ENCODE measurements at places on chromosomes 1 and 21.

DNA sequence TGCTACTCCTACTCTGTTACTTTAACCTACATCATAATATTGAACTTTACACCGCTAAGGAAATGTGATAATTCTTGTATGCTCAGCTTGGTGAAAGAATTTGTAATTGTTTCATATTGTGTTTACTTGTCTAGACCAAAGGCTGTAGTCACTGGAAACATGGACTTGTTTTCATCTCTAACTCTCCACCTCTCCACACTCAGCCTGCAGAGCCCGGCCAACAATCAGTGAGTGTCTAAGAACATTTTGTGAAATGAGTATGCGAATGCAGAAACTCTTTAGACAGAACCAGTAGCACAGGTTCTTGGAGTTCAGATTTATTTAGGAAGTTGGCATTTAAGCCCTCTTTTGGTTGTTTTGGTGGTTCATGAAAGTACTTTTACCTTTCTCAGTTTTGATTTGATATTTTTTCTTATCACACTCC, 3.2 kb upstream of the RWDD3 start:
- no peak for DNase-seq

- DNase-seq: no peak
Observed at GRCh38 chr1:34603594-34603993, 151.3 kb upstream of the GJB5 start.

GRCh38 chr21:28159396-28159795, 833.3 kb downstream of the LTN1 start:
- DNase-seq: no peak

DNA sequence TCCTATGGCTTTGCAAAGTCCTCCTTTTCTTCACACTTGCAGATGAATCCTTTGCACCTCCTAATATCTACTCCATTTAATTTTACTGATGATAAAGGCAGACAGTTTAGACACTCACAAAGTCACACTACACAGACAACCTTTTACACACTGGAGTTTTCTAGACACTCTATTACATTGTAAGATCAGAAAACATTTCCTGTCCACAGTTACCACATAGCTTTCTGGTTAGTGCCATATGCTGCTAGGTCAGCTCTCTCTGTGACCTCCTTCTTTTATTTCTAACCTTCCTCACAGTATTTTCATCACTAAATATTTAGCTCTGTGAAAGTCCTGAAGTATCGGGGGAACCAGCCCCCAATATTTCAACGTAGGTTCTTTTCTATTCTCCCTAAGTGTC, 5.1 kb downstream of the SH2D1B start:
- DNase-seq: no peak

GRCh38 chr1:209249280-209249670, 334.2 kb upstream of the CAMK1G start:
- DNase-seq: no peak

DNA sequence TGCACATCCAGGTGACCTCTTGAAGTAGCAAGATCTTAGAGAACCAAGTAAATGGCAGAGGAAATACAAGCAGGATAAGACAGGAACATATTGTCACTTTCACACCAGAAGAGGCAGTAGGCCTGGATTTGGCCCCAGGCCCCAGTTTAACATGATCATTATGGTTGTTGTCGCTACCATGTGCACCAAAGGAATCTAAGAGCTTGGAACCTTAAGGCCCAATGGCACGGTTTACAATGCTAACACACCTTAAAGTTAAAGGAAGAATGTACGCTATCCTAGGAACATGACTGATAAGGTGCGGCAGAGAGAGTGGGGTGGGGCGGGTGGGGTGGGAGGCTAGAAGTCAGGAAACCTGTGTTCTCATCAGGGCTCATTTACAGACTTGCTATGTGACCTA, 147.5 kb downstream of the ROR1 start:
- DNase-seq: no peak

DNA sequence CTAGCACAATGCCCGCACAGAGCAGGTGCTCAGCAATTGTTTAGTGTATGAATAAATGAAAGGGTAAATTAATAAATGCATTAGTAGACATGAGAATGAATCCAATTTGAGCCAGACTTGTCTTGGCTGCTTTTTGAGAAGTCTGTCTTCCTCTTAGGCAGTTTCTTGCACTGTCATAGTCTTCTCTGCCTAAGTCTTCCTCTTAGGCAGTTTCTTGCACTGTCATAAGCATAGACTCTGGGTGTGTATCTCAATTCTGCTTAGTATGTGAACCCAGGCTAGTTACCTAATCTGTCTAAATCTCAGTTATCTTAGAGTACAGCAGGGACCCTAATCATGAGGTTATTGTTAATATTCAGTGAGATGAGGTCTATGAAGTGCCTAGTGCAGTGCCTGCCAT, 27.2 kb downstream of the NHLH2 start:
- DNase-seq: no peak

GRCh38 chr21:43188592-43189210, 19.9 kb downstream of the CRYAA start:
- DNase-seq: no peak

GRCh38 chr1:111747282-111747734, 8.1 kb upstream of the INKA2 start:
- DNase-seq: peak; percentile 23

DNA sequence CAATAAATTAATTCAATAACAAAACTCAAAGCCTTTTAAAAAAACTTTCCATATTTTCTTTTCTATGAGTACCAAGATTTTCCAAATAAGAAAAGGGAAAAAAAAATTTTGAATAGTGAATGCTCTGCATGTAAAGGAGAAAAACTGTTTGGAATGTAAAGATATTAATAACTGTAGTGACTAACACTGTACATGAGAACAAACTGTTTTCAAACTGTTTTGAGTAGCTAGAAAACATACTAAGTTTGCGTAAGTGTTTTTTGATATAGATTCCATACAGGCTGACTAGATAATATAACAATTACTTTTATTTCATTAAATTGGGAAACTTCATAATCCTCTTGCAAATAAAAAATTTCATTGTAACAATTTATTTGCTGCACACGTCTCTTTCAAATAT, 150.5 kb downstream of the DPYD start:
- DNase-seq: no peak

DNA sequence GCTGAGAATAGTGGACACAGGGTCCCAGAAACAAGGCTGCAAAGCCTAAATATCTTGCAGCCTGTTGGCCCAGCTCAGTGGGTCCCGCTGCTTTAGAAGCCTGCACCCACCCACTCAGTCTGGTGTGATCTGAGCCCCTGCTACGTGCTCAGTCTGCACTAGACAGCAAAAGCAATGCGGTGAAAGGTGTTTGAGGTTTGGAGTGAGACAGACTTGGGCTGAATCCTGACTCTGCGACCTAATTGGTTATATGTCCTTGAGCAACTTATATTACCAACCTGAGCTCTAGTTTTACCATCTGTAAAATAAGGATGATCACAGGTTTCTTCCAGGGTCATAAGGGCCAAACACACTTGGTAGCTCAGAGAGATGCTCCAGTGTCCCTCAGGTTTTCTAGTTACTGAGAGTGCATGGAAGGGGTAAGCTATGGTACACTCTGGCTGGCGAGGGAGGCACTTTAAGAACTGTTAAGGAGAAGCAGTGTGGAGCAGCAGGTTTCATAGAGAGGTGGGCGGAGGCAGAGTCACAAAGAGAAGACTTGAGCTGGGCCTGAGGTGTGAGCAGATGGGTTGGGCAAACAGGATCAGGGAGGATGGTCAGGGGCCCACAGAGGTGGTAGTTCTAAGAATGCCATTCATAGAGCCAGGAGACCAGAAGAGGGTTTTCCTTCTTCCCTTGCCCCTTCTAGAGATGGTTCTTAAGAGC, 10.1 kb downstream of the TMEM200B start:
- no peak for DNase-seq

GRCh38 chr1:232110281-232111090, 483.9 kb downstream of the DISC1 start:
- no peak for DNase-seq

- DNase-seq: no peak
Observed at GRCh38 chr1:179151908-179152682, 70.2 kb downstream of the TOR3A start.

DNA sequence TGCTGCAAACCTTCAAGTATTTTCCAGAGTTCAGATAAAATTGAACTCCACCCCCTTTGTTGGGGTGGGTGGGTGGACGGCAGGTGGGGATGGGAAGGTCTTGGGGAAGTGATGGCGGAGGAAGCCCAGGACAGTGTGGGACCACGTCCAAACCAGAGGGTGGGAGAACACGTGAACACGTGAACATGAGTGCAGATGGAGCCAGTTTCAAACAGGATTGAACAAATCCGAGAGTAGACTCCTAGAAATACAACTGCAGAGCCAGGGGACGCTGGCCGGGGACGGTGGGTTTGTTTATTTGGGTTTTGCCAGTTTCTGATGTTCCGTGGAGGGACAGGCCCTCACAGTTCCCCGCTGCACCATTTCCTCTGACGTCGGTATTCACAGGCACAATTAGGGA, 2.9 kb downstream of the KRTAP10-2 start:
- DNase-seq: no peak

DNA sequence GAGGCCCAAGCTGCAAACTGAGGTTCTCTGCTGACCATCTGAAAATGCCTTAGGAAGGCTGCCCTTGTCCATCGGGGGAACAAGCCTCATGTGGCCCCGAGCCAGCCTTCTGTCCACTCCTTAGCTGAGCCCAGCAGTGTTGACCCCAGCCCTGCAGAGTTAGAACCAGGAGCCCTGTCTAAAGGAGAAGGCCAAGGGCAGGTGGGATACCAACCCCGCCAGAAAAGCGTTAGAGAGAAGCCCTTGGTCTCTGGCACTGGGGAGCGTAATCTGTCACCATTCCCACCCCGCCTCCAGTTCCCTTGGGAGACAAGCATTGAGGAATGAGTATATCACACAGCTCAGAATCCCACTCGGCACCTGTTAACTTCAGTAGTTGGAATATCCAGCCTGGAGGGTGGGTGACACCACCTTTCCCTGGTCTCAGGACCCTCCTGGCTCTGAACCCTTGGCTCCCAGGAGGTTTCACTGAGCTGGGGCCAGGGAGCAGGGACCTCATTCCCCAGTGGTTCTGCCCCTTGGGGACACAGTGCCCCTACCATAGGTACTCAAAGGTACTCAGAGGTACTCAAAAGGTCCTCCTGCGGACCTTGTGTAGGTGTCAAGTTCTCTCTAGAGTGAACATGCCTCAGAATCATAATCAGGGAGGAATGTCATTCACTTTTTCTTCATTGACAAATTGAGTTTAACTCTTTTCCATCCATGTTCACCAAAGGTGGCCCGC, 16.4 kb downstream of the ETS2 start:
- DNase-seq: no peak

- DNase-seq: no peak
Observed at GRCh38 chr1:30183895-30184294, 539.5 kb downstream of the MATN1 start.

GRCh38 chr1:78437396-78437795, 53.4 kb upstream of the PTGFR start:
- DNase-seq: no peak

DNA sequence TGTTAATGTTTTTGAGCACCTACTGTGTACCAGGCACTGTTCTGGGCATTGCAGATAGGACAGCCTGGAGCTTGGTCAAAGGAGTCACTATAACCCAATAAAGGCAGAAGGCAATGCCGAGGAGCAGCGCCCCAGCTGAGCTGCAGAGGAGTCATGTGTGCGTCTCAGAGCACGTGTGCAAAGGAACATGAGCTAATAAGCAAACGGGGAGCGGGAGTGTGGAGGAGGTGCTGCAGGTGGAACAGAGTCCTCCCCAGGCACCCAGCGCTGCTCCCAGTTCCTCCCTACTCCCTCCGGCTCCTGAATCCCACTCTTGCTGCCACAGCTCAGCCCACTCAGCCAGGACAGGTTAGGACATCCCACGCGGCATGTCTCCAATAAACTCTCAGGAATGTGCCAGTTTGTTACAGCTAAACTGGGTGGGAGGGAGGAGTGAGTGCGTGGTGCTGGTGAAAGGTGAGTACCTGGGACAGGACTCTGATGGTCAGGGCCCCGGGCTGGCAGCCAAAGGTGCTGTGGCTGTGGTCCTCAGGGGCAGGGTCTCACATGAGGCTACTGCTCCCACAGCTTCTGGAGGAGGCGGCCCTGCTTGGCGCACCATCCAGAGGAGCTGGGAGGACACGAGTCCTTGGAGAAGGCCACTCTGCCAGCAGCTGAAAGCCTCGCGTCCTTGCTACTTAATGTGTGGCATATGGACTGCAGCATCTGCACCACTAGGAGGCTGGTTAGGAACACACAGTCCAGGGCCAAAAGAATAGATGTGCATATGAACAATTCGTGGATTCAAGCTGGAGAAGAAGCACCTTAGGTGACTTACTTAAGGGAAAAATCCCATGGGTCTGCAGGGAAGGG, 52.3 kb downstream of the GRIK3 start:
- DNase-seq: no peak

GRCh38 chr1:178684542-178685000, 40.5 kb upstream of the RALGPS2 start:
- DNase-seq: no peak

- DNase-seq: no peak
Observed at GRCh38 chr1:80413969-80414368, 1386.8 kb upstream of the ADGRL2 start.

DNA sequence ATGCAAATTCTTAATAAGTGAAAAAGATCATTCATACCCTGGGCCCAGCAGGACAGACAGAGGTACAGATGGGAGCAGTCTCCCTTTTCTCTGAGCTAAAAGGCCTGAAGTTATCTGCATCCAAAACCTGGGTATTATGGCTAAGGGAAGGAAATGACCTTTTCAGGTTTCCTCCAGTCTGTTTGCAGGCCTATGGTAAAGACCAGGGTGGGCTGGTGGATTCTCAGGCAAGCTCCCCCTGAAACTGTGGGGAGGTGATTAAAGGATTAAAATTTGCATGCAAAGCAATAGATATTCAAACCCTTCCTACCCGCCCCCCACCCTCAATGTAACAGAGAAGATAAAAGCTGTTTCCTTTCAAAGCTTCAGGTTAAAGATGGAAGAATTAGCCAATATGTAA, 471.8 kb upstream of the RUNX1 start:
- no peak for DNase-seq

DNA sequence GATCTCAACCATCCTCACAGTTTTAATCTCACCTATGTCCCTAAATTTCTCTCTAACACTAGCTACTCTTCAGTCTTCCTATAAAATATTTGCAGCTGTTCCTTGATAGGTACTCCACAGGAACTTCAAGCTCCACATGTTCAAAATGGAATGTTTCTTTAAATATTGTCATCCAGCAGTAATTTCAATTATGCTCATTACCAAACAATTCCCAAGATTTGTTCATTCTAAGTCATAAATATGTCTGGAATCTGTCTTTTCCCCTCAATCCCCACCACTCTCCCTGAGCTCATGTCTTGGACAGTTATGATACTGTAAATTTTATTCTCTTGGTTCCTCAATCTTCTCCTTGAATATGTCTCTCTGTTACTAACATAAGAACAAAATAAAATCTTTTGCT, 214.4 kb downstream of the NRIP1 start:
- DNase-seq: no peak

DNA sequence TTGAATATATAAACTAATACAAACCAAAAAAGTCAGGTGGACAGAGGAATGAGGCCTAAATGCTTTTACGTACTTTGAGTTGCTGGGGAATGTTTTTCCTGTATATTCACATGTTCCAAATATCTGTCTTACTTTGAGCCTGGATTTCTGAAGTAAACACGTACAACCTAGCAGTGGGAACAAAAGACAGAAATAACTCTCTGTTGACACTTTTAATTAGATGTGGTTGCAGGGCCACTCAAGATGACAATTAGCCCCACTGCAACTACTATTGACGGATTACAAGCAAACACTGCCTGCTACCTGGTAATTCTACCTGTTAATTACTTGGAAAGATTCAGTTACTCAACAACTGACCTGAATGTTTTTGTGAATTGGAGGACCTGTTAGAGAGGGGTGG, 196.9 kb downstream of the TTLL7 start:
- DNase-seq: no peak
